Activated naive CD4-positive, alpha-beta T cell treated with anti-CD3 and anti-CD28 coated beads for 36 hours (primary cell): ENCODE measurements at places on chromosomes 7 and 10. TPM values are rescaled to one million over a fixed set of nuclear protein-coding genes. Genes with fewer than 3 reads are reported as not detected.

SPAG6 gene
- not detected for total RNA-seq

ACSM6 gene
- not detected for total RNA-seq

ANKRD61 gene
- total RNA-seq, result not detected

PRKAR2B gene
- total RNA-seq, result 1.5 TPM

SVOPL gene
- total RNA-seq, result not detected

CUZD1 gene
- 0.54 TPM for total RNA-seq

ZNF727 gene
- 0.44 TPM for total RNA-seq

TSPAN33 gene
- 7.2 TPM for total RNA-seq

LIPN gene
- total RNA-seq, result not detected

HNRNPA2B1 gene
- total RNA-seq, result 950 TPM

LRRD1 gene
- total RNA-seq, result not detected

MYO1G gene
- 406 TPM for total RNA-seq

STEAP1 gene
- 3.3 TPM for total RNA-seq

KRIT1 gene
- total RNA-seq, result 21.5 TPM

FBXL13 gene
- total RNA-seq, result 0.54 TPM

AP1S1 gene
- total RNA-seq, result 43.5 TPM

SPDYE2B gene
- total RNA-seq, result not detected

HMX3 gene
- total RNA-seq, result not detected

STAG3 gene
- total RNA-seq, result 38.4 TPM

BAZ1B gene
- 69.9 TPM for total RNA-seq

GRB10 gene
- total RNA-seq, result 24.3 TPM

KEL gene
- 0.52 TPM for total RNA-seq

FAM180A gene
- not detected for total RNA-seq

TUBB8 gene
- total RNA-seq, result not detected

PDZD7 gene
- 0.62 TPM for total RNA-seq

PTPN20 gene
- total RNA-seq, result 0.88 TPM

LBX1 gene
- total RNA-seq, result not detected

ZP3 gene
- total RNA-seq, result 32.6 TPM

SKIDA1 gene
- total RNA-seq, result not detected

ELN gene
- 0.19 TPM for total RNA-seq

EPDR1 gene
- total RNA-seq, result 1.6 TPM

PTPRE gene
- 16.4 TPM for total RNA-seq

CRYGN gene
- not detected for total RNA-seq

SPDYE16 gene
- not detected for total RNA-seq

HOXA2 gene
- not detected for total RNA-seq

OPALIN gene
- total RNA-seq, result not detected

C10orf143 gene
- 3.5 TPM for total RNA-seq

TFEC gene
- not detected for total RNA-seq

AFAP1L2 gene
- total RNA-seq, result 0.86 TPM

MRLN gene
- total RNA-seq, result not detected

UBE3C gene
- 52.9 TPM for total RNA-seq

NEBL gene
- 0.10 TPM for total RNA-seq

LAMB4 gene
- not detected for total RNA-seq

PAPOLB gene
- total RNA-seq, result not detected

PLAC9 gene
- not detected for total RNA-seq

PKD2L1 gene
- not detected for total RNA-seq

DENND2A gene
- not detected for total RNA-seq

HACD1 gene
- total RNA-seq, result 0.41 TPM

DKK1 gene
- total RNA-seq, result not detected

ZCCHC24 gene
- total RNA-seq, result 0.69 TPM

CAV1 gene
- not detected for total RNA-seq

DRGX gene
- total RNA-seq, result not detected

GRM3 gene
- total RNA-seq, result not detected
